Psoas muscle (tissue), 8 donors: ENCODE measurements at places on chromosomes 12 and 14.

GRCh38 chr14:93319494-93319893 is 13.3 kb downstream of the BTBD7 start:
- DNase-seq: no peak

DNA sequence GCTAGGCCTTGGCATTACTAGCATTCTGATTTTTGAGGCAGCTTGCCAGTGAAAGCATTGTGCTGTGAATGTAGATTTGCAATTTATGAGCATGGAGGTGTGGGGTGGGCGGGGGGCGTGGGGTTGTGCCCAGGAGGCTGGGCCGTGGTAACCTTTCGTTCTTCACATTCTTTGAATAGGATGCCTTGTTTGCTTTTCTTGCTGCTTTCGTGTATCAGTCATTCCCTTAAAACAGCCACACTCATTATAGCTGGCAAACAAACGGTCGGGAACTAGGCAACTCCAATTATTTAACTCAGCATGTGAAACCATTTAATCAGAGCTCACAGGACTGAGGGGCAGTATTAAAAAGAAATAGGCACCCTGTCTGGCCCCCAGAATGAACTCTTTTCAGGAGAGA is 115.9 kb upstream of the PELI2 start:
- DNase-seq: no peak

DNA sequence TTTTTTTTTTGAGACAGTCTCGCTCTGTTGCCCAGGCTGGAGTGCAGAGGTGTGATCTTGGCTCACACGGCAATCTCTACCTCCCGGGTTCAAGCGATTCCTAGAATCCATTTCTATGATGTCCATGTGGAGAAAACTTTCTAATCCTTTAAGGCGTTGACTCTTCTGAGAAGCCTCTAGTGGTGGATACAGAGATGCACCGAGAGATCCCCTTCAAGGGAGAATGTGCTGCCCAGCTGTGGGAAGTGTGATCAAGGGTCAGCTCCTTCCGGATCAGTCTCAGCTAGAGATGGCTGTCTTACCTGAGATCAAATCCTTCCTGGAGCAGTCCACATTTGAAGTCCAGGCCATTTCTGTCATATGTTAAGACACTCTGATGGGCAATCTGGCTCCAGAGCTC is 92.7 kb upstream of the HECTD1 start:
- no peak for DNase-seq

DNA sequence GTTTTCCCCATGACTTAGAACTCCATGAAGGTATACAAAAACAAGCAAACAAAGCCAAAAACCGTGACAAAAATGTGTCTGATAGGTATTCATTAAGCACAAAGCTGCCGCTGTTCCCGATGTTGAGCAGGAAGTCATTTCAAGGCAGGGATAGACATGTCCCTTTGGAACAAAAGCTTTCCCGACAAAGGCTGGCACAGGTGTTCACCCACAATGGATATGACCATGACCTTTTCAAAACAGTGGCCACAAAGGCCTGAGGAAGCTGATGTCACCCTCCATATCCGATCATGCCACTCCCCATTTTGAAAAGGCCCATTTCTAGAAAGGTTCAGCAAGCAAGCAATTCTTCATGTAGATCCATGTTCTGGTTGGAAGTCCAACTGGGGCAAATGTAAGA is 279.1 kb downstream of the BTG1 start:
- no peak for DNase-seq

DNA sequence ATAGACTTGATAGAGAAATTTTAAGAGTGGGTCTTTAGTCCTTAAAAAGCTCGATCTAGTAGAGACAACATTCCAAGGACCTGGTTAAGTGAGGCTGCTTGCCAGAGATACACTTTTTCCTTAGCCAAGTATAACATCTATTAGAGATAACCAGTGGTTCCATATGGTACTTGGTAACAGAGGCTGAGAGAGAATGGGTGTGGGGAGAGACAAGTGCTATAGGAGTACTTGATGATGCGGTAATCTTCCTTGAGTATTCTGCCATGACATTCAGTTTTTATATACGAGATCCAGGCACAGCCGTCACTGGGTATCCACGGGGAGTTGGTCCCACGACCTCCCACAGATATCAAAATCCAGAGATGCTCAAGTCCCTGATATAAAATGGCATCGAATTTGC is 77.4 kb upstream of the REP15 start:
- DNase-seq: no peak

- DNase-seq: no peak
These were observed 11.8 kb downstream of the STON2 start for GRCh38 chr14:81388336-81388735.
